NCI-H2081 treated with DMSO at 0.1 percent for 48 hours (cell line): ENCODE measurements at places on chromosomes 13 and 19.

DNA sequence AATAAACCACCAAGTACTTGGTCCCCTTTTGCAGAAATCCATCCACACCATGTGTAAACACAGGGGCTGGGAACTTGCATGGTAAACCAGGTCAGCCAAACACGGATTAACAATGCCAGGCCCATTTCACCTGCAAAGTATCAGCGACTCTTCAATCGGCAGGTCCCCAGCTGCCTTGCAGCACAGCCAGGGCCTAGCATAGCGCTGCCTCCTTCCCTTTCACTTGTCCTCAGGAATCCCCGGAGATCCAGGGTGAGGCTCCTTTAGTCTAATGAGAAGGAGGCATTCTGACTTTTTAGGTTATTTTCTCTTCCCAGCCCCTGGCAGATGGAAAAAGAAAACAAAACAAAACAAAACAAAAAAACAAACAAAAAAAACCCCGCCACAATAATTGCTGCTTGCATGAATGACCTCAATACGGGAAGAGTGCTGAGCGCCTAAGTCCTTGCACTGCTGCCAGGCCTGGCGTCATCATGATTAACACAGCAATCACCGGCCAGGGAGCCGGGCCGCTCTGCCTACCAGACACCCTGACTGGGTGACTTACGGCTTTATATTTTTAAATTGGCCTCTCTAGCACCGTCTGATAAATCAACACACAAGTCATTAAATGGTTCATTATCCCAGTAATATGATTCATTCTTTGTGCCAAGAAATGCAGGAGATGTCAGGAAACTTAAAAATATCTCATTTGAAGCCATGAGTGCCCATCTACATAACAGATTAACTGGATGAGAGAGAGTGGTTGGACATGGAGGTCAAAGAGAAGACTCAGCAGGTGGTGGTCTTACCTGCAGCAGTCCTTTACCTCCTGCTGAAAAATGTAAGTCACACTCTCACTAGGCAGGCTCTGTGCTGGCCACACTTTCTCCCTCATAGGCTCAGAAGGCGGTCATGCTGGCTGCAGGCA is 692.7 kb downstream of the UQCRFS1 start:
- DNase-seq = no peak

DNA sequence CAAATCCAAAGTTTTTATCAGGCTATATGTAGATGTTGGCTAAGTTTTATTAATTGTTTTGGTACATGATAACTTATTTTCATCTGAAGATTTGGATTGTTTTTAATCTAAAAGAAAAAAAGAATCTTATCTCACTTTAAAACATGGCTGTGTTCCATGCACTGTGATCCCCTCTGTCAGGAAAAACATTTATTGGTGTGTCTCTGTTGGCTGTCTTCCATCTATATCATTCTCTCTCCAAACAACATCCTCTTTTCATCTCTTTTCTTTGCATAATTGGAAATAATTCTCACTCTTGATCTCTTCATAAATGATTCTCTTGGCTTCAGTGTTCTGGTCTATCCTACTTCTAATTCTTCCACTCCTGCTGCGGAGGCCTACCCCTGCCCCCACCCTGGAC is 4.2 kb downstream of the NALCN start:
- DNase-seq = no peak

DNA sequence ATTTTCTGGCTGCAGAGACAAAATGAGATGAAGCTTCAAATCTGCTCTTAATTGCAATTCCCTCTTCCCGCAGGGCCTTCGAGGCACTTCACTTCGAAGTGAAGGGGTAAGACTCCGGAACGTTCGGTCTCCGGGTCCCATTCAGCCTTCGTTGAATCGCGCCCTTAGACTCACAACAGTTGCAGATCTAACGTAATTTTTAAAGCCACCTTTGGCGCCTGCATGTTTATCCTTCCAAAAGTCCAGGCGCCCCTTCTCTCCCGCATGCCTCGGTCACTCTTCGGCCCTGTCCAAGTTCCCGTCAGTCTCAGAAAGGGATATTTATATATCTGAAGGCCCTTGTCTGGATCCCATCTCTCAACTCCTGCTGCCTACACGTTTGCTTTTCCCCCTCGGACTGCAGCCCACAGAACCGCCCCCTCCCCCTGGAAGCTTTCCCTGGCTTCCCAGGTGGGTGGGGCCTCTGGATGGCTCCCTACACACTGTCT is 915 bp upstream of the KCTD12 start:
- no peak for DNase-seq

GRCh38 chr13:24007979-24008620 is 110.8 kb upstream of the C1QTNF9B start:
- DNase-seq = no peak

DNA sequence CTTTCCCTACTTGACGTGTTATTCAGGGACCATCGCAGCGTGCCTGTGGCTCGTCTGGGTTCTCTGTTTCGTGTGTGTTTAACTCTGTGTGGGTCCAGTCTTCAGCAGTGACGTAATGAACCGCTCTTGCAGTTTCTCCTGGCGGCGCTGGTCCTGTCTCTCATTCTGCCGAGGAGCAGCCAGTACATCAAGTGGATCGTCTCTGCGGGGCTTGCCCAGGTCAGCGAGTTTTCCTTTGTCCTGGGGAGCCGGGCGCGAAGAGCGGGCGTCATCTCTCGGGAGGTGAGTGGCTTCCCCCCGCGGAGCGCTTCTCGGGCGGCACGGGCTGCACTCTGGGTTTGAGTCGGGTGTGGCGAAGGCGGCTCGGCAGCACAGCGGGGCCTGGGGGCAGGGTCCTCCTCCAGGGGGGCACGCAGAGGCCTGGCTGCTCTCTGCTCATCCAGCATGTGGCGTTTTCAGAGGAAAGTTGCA is 36.3 kb upstream of the TFDP1 start:
- DNase-seq = no peak

DNA sequence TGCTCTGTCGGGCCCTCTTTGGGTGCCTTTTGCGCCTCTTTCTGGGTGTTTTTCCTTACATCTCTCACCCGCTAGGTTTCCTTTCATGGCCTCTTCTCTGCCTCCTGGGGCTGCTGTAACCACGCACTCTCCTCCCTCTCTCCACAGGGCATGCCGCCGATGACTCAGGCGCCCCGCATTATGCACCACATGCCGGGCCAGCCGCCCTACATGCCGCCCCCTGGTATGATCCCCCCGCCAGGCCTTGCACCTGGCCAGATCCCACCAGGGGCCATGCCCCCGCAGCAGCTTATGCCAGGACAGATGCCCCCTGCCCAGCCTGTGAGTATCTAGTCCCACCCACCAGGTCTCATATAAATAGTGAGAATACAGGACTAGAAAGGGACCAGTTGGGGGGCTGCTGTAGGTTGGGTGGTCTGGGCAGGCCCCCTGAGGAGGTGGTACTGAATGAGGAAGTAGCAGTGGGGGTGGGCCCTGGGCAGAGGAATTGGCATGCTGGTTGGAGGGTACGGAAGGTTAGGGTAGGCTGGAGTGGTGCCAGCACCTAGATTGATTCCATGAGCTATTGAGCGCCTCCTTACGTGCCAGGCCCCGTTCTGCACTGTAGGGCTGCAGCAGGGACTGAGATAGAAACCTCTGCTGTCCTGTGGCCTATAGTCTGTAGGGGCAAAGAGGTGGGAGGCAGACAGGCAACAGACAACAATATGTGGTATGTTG is 11.9 kb downstream of the SNRPA start:
- DNase-seq = no peak

GRCh38 chr13:97387890-97388289 is 46.1 kb upstream of the RAP2A start:
- DNase-seq = no peak

- DNase-seq = no peak
Measured at GRCh38 chr19:57566396-57567265, 7.0 kb upstream of the ZNF550 start.

DNA sequence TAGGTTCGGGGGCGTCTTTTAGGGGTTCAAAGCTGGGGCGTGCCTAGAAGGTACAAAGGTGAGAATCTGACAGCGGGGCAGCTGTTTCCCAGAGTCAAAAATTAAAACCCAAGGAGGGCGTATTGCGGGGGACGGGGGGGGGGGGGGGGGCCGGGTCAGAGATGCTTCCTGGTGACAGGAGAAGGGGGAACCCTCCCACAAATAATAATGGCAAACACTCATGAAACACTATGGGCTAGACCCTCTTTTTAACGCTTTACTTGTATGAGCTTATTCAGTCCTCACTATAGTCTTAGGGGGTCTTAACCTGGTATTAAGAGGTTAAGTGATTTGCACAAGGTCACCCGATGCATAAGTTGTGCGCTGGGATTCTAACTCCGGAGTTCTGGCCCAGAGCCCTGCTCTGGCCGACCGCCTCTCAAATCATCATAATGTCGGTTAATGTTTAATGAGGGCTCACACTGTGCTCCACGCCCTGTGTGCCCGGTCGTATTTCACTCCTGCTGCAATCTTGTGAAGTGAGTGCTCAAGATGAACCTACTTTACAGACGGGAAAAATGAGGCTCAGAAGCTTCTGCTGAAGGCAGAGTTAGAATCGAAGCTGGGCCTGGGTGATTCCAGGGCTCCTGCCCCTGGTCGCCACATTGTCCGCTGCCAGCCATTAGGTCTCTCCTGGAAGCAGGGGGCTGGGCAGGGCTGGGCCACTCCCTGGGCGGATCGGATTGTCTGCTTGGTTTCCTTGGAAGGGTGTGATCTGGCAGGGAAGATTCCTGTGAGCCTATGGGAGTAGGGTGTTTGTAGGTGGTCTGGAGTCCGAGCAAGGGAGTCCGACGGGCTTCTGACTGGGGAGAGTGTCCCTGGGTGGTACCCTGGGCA is 964 bp downstream of the PAK4 start:
- DNase-seq = no peak
